Activated T-helper 1 cell treated with Interleukin-2 at 50 U/mL for 16 hours (primary cell): ENCODE measurements at places on chromosomes 6 and 20.

- no peak for DNase-seq
These were observed 121.4 kb downstream of the TBXT start for GRCh38 chr6:166046226-166046625.

DNA sequence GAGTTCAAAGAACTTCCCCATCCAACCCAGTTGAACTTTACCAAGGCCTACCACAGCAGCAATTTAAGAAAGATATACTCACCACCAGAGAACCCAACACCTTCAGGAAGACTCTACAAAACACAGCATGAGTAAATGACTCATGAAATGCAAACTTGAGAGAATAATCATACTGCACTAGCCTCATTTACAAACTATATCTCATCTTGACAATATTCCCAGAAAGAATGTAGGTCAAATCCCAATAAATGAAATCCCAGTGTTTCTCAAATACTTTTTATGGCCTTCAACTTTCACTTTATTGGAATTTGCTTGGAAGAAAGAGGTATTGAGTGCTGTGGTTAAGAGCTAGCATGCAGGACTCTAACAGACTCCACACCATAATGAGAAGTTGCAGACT is 60.0 kb downstream of the FYN start:
- no peak for DNase-seq

- DNase-seq: no peak
These were observed 9.3 kb downstream of the SLC2A4RG start for GRCh38 chr20:63748934-63749270.

GRCh38 chr6:683742-684440 is 9.0 kb downstream of the EXOC2 start:
- DNase-seq: no peak

- DNase-seq: peak; percentile 13
These were observed 4.6 kb downstream of the OR2H2 start for GRCh38 chr6:29589423-29590048.

GRCh38 chr6:170096803-170097504 is 193.9 kb downstream of the DLL1 start:
- no peak for DNase-seq

GRCh38 chr6:85464260-85464644 is 14.4 kb downstream of the NT5E start:
- no peak for DNase-seq

DNA sequence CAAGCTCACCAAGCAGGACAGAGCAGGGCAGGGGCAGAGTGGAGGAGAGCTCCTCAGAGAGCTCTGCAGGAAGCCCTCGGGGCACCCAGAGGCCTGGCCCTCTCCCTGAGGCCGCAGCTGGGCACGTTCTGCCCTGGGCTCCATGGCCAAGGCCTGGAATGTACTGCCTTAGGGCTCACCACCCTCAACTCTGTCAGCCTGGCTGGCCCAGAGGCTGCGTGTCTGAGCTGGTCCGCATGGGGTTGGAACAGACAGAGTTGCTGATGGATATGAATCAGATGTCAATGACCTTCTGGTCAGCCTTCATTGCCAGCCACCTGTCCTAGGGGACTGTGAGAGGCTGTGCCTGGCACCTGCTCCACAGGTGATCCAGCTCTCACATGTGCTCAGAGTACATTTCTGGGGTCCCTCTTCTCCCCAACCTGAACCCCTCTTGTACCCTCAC is 33.2 kb upstream of the PCMTD2 start:
- DNase-seq: no peak

DNA sequence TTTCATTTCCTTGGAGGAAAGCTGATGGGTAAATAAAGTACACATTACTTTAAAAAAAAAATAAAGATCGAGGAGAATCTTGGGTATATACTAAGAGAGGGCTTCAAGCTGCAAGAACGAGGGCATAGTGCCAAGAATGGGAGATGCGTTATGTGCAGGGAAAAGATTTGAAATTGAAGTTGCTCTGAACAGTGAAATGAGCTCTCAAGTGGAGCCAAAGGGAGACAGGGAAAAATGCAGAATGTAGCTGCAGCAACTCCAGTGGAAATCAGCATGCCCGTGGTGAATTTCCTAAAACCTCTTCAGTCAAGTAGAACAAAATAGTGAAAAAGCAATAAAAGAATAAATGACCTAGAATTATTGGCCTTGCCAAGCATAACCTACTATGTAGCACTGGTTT is 11.4 kb upstream of the COL9A1 start:
- no peak for DNase-seq

DNA sequence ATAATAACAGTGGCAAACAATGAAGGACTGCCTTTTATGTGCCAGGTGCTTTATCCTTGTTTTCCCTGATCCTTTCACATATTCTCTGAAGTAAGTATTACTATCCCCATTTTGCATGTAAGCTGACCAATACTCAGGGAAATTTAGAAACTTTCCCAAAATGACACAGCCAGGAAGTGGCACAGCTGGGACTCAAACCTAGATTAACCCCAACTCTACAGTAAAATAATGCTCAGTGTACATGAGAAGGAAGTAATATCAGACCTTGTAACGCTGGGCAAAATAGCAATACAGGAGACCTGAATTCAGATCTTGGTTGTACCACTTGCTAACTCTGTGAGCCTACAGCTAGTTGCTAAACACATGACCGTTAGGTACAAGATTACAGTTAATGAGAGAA is 26.8 kb upstream of the NRSN1 start:
- DNase-seq: no peak

- DNase-seq: no peak
These were observed 93.7 kb upstream of the PROKR2 start for GRCh38 chr20:5410470-5410869.

GRCh38 chr20:38211200-38212097 is 46.4 kb upstream of the TGM2 start:
- no peak for DNase-seq

- DNase-seq: no peak
These were observed 49.9 kb downstream of the EZR start for GRCh38 chr6:158769234-158769770.

- no peak for DNase-seq
These were observed 14.1 kb downstream of the NFATC2 start for GRCh38 chr20:51528263-51529027.

DNA sequence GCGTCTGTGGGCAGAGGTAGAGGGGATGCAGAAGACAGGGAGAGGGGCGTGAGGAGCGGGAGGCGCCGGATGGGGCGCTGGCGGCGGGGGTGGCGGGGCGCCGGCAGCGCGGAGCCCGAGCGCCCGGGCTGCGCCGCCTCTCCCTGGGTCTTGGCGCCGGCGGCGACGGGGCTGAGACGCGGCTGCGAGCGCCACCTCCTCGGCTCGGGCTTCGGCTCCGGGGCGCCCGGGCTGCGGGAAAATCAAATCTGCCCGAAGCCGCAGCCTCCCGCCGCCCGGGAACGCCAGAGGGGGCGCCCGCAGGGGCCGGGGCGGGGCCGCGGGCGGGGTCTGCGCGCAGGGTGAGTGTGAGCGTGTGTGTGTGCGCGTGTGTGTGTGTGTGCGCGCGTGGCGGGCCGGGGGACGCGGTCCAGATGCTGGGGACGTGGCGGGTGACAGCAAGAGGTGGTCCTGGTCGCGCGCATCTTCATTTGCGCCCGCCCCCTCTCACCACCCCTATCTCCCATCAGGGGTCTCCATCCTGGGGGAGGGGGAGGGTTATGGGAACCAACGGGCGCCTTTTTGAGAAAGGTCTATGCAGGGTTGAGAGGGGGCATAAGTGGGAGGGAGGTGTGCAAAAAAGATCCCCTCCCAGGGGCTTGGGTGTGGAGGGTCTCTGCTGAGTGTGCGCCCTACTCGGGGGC is 646 bp upstream of the CPNE5 start:
- DNase-seq: peak; percentile 13

GRCh38 chr6:36940027-36940426 is 14.5 kb upstream of the PI16 start:
- DNase-seq: no peak

DNA sequence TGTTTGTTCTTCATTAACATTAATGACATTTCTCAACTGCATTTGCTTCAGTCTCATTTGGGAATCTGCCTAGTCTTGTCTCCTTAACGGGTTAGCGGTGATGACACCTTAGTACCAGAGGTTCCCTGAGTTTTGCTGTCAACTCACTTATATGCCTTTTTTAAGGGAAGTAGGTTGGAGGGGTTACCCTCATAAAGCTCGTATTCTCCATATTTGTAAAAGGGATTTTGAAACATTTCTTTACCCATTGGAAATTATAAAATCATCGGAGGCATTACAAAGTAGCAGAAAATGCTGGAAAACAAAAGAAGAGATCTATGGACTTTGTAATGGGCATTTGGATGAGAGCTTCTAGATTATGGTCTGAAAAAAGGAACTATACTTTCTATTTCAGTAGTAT is 88.7 kb upstream of the PRDM1 start:
- DNase-seq: no peak

DNA sequence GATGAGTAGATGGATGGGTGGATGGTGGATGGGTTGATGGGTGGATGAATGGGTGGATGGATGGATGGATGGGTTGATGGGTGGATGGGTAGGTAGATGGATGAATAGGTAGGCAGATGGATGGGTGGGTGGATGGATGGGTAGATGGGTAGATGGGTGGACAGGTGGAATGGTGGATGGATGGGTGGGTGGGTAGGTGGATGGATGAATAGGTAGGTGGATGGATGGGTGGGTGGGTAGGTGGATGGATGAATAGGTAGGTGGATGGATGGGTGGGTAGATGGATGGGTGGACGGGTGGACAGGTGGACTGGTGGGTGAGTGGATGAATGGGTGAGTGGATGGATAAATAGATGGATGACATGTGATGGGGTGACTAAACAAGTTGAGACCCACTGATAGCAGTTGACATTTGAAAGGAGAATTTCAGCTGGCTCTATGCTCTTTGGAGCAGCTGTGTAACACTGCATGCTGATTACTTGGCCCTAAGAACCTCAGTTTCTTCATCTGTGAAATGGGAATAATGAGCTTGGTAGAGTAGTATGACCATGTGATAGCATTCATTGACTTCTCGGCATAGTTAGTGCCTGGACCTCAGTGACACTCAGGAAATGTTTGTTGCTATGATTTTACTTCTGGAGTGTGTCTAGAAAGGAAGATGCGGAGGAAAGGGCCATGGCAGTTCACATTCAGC is 184.3 kb downstream of the NFATC2 start:
- no peak for DNase-seq

- no peak for DNase-seq
These were observed 2.6 kb upstream of the SLC22A7 start for GRCh38 chr6:43295456-43295855.

DNA sequence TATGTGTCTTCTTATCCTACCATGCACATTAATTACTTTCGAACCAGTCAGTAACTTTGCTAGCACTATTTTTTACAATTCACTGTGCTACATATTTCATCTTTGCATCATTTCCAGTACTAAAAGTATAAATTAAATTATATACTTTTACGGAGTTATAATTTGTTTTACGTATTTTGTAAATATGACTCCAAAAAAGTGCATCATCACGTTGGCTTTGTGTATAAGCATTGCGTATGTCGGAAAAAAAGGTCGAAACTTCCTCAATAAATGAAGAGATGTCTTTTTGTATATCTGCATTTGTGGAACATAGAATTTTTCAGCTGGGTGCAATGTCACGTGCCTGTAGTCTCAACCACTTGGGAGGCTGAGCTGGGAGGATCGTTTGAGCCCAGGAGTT is 52.0 kb downstream of the USP49 start:
- DNase-seq: no peak

- DNase-seq: no peak
These were observed 19.5 kb upstream of the SUMO4 start for GRCh38 chr6:149380523-149380922.

GRCh38 chr6:72552938-72553337 is 68.9 kb upstream of the KCNQ5 start:
- no peak for DNase-seq

GRCh38 chr20:32018269-32019155 is 8.3 kb downstream of the CCM2L start:
- no peak for DNase-seq

DNA sequence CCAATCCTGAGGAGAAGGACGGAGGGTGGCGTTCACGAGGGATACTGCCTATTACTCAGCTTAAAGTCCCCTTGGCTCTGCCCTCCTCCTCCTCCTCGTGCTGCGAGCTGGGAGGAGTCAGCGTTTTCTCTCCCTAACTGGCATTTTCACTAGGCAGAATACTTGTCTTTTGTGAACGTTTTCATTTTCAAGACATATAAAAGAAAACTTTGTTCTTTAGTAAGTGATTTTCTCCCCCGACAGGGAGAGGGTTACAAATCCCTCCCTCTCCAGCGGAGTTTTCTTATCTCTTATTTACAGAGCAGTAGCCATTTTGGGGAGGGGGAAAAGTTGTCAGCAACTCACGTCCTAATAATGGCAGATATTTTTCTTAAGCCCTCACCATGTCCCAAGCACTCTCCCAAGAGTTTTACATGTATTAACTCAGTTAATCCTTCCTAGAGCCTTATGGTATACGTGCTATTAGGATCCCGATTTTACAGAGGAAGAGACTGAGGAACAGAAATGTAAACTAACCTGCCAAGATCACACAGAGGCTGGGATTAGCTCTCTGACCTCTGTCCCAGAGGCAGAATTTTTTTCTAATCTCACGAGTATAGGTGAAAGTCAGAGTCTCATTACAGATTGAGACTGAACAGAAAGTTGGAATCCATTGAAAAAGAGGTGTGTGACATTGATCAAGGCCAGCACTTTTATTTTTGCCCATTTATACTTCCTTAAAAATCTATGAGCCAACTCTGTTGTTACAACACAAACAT is 30.0 kb upstream of the ZNF217 start:
- DNase-seq: no peak

GRCh38 chr6:80547827-80548226 is 441.4 kb downstream of the BCKDHB start:
- no peak for DNase-seq

DNA sequence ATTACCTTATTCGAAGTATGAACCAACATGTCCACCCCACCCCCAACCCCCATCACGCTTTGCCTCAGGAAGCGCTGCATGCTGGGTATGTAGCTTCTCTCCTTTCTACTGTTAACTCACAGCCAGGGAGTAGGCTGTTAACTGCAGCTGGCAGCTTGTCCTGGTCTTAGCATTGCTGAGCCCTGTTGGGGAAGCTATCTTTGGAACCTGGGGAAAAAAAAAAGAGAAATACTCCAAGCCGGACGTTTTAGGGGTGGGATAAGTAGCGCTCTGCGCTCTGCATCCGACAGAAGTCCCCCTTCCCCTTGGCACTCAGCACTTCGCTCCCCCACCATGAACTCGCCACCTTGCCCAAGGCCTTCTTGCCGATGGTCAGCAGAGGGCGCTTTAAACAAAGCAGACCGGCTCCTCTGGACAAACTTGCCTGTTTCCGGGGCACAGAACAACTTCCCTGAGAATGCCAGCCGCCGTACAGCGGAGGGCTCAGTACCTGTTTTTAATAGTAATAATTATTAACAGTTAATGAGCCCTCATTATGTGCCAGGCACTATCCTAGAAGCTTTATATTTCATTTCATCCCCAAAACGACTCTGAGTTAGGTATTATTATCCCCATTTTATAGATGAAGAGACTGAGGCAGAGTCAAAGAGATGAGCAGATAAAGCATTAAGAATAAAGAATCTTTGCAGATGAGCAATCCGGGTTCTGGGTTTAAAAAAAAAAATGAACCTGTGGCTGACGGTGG is 35.2 kb upstream of the MDFI start:
- DNase-seq: peak; percentile 56

- DNase-seq: no peak
These were observed 436.8 kb downstream of the HAO1 start for GRCh38 chr20:7503501-7503900.
